ENCODE measurements at places on chromosomes 1 and 21. TPM values are rescaled to one million over a fixed set of nuclear protein-coding genes. Genes with fewer than 3 reads are reported as not detected.

Gene OLFML2B
- 52.4 TPM for total RNA-seq

Gene OR2T29
- not detected for total RNA-seq

Gene CHODL
- total RNA-seq: 17.5 TPM

Gene KCNK2
- total RNA-seq: 3.5 TPM

Gene SLC44A3
- total RNA-seq: 5.6 TPM

Gene RNF223
- total RNA-seq: not detected

Gene COA6
- total RNA-seq: 16.4 TPM

Gene TNFRSF4
- 0.22 TPM for total RNA-seq

Gene FHL3
- 14.0 TPM for total RNA-seq

Gene HHAT
- total RNA-seq: 13.1 TPM

Gene NAV1
- total RNA-seq: 31.4 TPM

Gene C1QTNF12
- total RNA-seq: 2.5 TPM

Gene KIAA1614
- total RNA-seq: 52.6 TPM

Gene FCRL5
- total RNA-seq: not detected

Data from camera-type eye (tissue), 1 donor.